ENCODE measurements at places on chromosomes 5 and 9. TPM values are rescaled to one million over a fixed set of nuclear protein-coding genes. Genes with fewer than 3 reads are reported as not detected.
A peak's percentile ranks its signal among the peaks of the same experiment; 100 is the strongest.

DNA sequence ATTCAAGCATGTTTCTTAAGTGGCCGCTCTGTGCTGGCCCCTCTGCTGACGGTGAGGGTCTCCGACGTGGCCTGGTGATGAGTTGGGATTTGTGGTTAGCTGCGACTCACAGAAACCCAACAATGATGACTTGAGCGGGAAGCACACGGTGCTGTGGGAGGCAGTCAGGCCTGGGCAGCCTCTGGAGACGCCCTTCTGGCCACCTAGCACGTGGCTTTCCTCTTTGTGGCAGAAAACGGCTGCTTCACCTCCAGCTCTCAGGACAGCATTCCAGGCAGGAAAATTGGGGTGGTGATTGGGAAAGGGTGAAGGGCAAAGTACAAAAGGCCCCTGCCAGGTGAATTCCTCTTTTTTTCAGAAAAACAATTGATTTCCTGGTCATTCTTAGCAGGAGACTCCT is 17.5 kb upstream of the IER5L start:
- peak; percentile 4 for DNase-seq

GRCh38 chr9:89878687-89879086 is 273.9 kb downstream of the GADD45G start:
- peak; percentile 5 for DNase-seq

DNA sequence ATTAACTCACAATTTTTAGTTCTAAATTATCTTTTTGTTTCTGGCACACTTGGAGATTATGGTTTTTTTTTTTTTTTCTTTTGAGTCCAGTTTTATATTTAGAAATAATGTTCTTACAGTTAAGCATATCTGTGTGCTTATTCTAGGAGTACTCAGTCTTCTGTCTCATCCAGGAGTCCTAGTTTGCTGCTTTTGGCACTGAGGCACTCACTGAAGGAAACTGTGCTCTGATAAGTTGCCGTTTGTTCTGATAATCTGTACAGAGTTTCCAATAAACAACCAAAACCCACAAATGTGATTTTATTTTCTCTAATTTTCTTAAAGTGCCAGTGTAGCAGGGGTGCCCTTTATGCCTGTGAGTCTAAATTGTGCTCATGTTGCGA is 251.0 kb downstream of the LRRC70 start:
- no peak for DNase-seq

DNA sequence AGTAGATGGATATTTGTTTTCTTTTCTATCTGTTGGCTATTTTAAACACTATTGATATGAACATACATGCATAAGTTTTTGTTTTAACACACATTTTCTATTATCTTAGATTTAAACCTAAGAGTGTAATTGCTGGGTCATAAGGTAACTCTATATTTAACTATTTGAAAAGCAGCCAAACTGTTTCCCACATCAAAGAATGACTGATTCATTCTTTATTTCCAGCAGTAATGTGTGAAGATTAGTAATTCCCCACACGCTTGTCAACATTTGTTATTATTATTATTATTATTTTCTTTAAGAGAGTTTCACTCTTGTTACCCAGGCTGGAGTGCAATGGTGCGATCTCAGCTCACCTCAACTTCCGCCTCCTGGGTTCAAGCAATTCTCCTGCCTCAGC is 1495.8 kb downstream of the EFNA5 start:
- DNase-seq, result no peak

DNA sequence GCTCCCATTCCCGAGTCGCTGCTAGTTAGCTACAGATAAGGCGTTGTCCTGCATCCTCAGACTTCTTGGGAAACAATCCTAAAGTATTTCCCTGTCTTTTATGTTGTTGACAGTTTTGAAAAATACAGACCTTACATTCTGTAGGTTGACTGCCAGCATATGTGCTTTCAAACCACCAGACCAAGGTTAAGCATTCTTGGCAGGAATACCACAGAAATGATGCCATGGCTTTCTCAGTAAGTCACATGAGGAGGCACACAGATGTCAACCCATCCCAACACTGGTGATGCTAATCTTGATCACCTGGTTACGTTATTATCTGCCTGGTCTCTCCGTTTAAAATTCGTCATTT is 871 bp downstream of the GLE1 start:
- no peak for DNase-seq

- peak; percentile 100 for DNase-seq
These were observed 56.2 kb downstream of the ACER2 start for GRCh38 chr9:19464764-19465585.

DNA sequence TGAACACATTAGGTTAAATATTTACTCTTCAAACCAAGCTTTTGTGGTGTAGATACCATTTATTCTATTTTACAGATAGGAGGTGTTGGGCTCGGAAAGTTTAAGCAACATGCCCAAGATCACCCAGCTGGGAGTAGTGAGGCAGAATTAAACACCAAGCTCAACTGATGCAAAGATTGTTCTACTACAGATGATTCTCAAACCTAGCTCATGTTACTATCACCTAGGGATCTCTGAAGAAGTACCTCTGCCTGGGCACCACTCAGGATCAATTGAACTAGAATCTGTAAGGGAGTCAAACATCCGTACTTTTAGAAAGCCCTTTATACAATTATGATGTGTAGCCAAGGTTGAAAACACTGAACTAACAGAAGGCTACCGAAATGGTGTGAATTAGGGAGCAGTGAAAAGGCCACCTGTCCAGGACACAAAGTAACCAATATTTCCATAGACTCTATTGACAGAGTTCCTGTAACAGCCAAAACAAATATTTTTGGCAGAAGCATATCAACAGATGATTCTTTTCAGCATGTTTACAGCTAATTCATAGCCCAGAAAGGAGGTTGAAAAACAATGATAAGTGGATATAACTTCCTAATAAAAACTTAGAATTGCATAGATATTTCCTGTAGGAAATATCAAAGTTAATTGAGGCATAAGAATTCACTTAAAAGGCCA is 158.5 kb upstream of the PTGER4 start:
- no peak for DNase-seq

DNA sequence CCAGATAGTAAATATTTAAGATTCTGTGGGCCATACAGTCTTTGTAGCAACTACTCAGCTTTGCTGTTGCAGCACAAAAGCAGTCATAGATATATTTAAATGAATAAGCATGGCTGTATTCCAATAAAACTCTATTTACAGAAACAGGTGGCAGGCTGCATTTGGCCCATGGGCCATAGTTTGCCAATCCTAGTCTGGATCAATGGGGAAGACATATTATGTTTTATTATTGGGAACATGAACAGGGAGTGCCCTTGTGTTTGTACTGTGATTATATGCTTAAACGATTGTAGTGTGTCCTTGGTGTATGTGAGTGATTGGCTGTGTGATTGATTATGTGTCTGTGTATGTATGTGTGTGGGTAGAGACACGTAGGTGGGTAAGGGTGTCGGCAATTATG is 12.0 kb upstream of the CCL27 start:
- DNase-seq, result no peak

DNA sequence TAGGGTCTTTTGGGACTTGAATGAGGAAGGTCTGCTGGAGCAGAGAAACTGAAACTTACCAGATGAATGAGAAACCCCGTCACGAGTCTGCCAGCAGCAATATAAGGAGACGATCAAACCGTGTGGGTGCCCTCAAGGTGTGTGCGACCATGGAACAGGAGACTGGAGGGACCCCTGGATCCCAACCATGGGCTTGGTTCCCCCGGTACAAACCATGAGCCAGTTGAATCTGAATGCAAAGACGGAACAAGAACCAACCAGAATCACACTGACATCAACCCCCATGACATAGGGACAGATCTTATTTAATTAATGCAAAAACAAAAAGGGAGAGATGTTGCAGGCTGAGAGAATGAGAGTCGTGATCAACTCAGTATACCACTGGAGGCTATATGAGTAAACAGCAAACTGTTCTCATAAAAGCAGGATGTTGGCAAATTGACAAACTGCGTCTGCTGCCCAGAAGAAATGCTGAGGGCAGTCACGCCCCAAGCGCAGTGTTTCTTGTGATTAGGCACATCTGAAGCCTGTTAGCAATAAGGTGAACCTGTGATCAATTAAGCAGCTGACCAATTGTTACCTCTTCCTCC is 475.5 kb upstream of the ACO1 start:
- no peak for DNase-seq

GRCh38 chr9:129567842-129568559 is 52.9 kb downstream of the C9orf50 start:
- DNase-seq, result peak; percentile 95

DNA sequence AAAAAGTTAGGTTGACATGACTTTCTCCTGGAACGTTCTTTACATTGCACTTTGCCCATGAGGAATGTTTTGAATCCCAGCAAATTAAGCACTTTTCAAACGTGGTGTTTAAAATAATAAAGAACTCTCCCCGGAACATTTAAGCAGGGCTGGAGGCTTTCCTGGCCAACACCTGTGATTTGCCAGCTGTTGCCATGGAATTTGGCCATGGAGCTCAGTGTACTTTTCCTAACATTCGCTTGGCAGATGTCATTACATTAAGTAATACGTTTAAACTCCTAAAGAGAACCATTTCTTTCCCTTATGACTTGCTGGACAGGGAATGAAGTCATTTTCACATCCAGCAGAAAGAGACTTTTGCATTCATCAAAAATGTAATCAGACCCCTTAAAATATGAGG is 146.1 kb downstream of the GAS1 start:
- DNase-seq, result no peak

The TRIM36 gene
- total RNA-seq, result 0.36 TPM

The LHX6 gene
- total RNA-seq, result not detected

The SRD5A1 gene
- 8.8 TPM for total RNA-seq

The S1PR3 gene
- 3.3 TPM for total RNA-seq

All from osteoblast (primary cell).